Fibroblast of gingiva (primary cell): ENCODE measurements at places on chromosomes 2 and 18.

GRCh38 chr2:200615247-200615646 lies 29.4 kb downstream of the AOX1 start:
- peak; percentile 83 for DNase-seq

GRCh38 chr2:86047575-86048382 lies 57.9 kb downstream of the POLR1A start:
- DNase-seq, result no peak

DNA sequence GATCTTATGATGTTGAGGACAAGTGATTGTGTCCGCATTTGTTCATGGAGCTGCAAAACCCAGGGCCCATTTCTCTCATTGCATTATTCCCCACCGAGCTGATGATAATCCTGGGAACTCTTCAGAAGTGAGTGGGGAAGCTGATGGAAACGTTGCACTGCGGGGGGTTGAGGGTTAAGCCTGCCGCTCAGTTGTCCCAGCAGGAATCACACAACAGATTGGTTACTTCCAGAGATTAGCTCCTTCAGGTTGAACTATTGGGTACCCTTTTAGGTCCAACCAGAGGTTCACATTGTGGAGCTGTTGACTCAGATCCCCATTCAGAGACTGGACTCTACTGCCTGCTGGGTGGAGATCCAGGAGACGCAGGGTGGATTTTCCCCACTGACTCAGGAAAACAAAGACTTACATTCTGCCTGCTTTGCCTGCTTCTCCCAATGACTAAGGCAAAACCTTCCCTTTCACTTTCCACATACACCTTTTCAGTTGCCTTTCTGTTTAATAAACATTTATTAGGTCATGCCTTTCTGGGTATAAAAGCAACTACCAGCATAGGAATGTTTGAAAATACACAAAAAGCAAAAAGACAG lies 286.4 kb downstream of the TXNL1 start:
- DNase-seq, result no peak

DNA sequence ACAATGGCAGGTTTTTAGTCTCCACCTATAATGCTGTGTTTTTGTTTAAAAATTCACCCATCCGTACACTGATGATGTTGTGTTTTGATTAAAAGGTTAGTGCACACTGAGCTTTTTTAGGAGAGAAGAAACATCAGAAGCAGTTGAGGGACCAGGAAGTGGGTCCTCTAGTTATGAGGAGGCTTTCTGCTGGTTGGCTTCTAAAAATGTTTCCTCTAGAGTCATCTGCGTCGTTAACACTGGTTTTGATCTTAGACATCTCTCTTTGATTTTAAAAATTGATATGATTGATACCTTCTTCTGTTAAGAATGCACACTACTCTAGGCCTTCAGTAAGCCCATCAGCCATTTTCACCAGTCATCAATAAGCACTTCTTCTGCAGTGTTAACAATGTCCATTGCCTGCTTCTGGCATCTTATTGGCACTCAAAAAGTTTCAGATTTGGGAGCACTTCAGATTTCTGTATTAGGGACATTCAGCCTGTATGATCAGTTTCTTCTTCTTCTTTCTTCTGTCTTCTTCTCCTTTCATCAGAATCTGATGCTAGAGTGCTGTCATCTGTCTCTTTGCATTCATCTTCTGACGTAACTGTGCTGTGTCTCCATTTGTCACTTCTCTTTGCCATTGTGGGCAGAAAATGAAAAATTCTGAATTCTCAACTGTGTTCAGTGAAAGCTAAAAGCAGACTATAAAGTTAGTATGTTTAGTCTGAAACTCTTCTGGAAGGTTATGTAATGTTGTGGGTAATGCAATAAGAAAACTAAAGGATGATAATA lies 56.3 kb downstream of the PHLPP1 start:
- no peak for DNase-seq

DNA sequence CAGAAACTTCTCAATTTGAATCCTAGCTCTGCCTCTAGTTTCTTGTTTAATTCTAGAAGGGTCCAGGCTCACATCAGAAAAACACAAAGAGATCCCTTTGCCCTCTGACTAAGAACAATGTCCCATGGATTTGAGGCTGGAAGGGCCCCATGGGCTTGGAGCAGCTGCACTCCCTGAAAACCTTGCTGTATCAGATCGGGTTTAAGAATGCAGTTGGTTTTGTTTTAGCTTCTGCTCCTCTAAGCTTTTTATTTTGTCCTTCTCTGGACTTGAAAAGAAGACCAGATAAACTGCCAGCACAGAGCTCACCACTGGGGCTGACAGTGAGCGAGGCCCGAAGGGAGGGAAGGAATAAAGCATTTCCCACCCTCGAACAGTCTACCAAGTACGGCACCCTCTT lies 69.2 kb upstream of the WIPF1 start:
- no peak for DNase-seq

DNA sequence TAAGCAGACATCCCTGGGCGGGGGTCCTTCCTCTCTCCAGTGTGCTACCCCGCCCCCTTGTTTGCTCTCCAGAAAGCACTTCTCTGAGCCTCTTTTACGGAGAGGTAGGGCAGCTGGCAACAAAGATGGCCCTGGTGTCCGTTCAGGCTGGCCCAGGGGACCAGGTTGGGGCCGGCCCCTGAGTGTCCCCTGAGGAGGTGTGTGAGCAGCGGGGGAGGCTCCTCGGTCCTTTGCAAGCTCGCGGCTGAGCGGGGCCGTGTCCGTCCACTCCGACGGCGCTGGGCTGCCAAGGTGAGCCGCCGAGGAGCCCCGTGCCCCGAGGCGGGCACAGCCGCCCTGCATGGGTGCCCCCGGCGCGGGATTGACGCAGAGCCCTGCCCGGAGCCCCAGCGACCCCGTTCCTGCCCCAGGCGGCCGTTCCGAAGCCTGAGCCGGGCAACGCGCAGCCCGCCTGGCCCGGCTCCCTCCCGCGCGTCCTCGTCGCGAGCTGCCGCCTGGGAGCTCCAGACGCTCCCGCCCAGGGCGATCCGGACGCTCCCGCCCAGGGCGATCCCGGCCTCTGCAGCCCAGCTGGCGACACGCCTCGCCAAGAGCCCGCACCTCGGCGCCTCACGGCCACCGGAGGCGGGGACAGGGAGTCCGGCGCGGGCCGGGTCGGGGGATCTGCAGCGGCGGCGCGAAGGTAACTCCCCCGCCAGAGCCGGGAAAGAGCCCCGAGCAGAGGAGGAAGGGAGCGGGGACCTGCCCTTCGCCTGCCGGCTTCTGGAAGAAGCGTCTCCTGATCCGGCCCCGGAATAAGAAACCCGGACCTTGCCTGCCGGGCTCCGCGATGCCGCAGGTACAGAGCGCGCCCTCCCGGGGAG lies at the start of gene PROKR1:
Gene PROKR1 (plus strand): TSS at position 569 of the 863 bp plus-strand sequence. CDS start 2,243 bp downstream, outside the sequence.
- no peak for DNase-seq

GRCh38 chr2:226754821-226755604 lies 44.6 kb downstream of the IRS1 start:
- DNase-seq, result peak; percentile 92

- DNase-seq, result no peak
These were observed 279.6 kb downstream of the CYRIA start for GRCh38 chr2:16386031-16386430.

GRCh38 chr2:239528146-239528545 lies 127.3 kb upstream of the HDAC4 start:
- no peak for DNase-seq

DNA sequence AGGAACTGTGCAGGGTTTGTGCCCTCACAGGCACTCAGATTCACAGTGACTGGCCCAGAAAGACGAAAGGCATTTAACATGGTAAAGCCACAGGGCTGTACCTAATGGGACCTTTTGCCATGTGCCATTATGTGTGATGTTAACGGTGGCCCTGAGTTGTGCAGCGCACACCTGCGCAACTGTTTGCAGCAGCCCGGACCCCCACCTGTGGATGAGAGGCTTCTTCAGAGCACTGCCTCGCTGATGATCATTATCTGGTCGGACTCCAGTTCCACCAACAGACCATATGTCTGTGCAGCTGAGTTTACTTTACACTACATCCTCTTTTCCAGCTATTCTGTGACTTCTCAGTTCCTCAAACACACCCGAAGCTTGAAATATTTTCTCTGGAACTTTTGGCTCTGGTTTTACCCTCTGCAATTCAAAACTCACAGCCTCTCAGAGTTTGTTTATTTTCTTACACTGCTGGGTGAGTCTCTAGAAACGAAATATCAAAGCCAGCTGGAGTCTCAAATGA lies 35.6 kb upstream of the UBE2F start:
- DNase-seq, result peak; percentile 83

DNA sequence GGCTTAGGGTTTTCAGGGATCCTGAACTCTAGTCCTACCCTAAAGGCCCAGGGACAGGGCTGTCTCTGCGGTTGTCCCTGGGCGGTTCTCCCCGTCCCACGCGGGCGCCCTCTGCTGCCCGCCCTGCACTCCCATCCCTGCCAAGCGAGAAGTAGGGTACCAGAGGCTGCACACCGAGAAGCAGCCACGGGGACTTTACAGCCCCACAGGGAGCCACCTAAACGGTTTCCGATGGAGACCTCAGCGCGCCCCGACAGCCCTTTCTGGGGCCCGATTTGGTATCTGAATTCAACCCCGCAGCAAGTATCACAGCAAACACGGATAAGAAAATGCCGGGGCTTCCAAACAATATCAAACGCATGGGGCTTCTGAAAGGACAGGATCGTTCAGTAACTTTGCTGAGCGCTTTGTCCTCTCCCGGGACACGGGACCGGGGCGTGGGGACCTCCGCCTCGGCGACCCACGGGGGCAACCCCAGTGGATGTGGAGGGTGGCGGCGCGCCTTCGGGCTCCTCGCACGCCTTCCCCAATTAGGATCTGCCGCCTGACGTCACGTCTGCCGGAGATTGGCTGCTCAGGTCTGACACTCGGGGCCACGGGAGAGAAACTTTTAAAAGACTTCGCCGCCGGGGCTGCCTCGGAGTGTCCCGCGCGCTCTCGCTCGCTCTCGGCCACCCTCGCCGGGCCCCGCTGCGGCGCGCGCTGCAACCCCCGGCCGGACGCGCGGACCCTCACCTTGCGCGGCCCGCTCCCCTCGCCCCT lies at the start of gene LTBP1:
Gene LTBP1 (plus strand): TSS at position 640 of the 762 bp plus-strand sequence. CDS start 372 bp downstream, outside the sequence.
- DNase-seq, result peak; percentile 60

- DNase-seq, result peak; percentile 67
These were observed 18.2 kb downstream of the NRP2 start for GRCh38 chr2:205700331-205701132.

DNA sequence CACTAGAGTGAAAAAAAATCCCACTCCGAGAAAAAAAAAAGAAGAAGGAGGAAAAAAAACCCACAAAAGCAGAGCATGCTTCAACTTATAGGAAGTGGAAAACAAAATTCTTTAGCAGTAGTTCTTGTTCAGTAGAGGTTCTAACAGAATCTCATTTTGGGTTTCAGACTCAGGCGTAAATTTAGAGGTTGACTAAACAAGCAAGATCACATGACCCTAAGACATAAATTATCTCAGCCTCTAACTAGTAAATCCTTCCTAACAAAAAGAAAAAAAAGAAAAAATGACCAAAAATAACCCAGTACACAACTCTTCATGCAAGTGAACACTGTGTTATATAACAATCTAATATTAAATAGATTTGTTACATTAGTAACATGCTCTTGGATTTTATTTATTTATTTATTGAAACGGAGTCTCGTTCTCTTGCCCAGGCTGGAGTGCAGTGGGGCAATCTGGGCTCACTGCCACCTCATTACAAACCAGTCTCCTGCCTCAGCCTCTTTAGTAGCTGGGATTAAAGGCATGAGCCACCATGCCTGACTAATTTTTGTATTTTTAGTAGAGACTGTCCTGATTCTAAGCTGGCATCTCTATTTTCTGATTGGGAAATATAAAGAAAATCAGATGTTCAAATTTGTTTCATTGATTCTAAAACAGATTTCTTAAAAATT lies 35.4 kb downstream of the PPP4R3B start:
- peak; percentile 78 for DNase-seq

DNA sequence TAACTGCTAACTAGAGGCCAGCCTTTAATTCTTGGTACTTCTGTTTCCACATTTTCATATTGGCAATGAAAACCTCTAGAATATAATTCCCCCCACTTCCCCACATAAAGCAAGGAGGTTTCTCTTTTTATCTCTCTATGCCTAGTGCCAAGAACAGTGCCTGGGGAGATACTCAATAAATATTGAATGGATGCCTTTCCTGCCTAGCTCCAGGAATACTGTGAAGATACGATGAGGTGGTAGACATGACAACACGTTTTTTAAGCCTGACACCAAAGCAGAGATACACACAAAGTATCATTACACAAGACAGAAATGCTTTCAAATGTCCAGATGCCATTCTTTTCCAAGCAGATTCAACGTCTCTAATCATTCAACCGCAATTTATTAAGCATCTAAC lies 535.5 kb downstream of the XIRP2 start:
- DNase-seq, result no peak

DNA sequence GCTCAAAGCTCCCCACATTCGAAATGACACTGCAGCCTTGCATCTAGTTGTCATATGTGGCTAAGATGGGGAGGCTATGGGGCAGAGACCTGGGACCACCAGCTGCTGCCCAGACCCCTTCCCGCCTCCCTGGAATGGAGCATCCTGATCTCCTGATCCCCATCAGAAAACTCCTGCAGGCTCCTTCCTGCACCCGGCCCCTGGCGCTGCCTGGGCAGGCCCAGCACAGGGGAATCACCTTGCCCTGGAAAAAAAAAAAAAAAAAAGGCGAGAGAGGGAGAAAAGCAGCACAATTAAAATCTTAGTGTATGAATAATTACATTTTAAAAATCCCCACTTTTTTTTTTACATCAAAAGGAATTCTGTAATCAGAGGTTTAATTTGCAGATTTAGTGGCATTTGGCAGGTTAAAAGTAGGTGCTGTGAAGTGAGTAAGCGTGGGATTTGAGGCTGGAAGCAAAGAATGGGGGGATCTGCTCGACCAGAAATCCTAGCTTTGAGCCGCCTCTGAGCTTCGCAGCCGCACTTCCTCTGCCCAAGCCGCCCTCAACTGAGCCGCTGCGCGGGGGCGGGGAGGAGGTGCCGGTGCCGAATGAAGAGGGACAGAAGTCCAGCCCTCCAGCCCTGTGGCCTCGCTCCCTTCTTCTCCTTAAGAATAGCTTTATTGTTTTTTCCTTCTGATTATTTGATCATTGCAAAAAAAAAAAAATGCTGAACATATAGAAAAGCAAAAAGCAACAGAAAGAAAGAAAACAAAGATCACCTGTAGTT lies 30.0 kb downstream of the THNSL2 start:
- DNase-seq, result no peak
